ENCODE measurements at places on chromosomes 7 and 10.

DNA sequence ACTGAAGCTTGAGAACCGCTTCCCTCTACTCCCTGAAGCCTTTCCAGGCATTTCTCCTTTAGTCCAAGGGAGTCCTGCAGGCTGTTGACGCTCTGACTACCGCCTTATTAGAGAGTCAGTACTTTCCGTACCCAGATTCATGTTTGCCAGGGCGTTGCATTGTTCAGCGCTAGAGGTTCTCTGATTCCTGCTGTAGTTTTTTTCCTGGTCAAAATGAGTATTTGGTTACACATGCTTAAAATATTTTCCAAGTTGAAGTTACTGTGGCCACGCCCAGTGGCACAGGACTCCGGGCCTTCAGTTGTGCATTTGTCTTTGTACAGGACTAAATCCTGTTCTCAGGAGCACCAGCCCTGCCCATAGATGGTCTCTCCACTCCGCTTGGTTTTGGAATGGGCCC lies 7.9 kb downstream of the MTURN start:
- DNase-seq, result peak; percentile 22

DNA sequence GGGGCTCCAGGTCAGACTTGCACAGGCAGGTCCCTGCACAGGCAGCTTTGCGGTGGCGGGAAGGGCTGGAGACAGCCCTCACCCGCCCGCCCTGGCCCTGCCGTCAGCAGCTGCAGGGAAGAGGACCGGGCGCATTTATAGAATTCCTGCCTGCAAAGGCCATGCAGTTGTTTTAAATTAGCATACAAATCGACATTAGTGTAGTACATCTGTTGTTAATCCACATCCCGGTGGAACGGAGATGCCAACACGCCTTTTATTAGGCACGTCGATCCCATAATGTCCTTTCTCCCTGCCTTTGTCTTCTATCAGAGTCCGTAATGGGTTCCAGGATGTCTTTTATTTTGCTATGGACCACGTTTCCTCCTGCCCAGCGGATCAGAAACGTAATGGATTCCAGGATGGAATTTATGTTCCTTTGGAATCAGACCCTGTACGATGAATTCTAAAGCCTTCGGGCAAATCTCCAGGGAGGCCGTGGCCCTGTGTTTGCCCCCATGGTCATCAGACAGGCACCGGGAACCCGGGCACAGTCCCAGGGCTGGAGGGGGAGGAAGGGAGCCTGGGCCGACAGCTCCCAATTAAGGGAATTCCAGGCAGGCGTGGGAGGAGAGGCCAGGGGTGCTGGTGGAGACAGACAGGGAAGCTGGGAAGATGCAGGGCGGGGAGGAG lies 123.9 kb downstream of the COL26A1 start:
- DNase-seq, result no peak

GRCh38 chr10:83835945-83836745 lies 303.2 kb upstream of the GHITM start:
- DNase-seq, result no peak

- DNase-seq, result no peak
Observed at GRCh38 chr10:119518176-119518575, 24.3 kb downstream of the RGS10 start.

DNA sequence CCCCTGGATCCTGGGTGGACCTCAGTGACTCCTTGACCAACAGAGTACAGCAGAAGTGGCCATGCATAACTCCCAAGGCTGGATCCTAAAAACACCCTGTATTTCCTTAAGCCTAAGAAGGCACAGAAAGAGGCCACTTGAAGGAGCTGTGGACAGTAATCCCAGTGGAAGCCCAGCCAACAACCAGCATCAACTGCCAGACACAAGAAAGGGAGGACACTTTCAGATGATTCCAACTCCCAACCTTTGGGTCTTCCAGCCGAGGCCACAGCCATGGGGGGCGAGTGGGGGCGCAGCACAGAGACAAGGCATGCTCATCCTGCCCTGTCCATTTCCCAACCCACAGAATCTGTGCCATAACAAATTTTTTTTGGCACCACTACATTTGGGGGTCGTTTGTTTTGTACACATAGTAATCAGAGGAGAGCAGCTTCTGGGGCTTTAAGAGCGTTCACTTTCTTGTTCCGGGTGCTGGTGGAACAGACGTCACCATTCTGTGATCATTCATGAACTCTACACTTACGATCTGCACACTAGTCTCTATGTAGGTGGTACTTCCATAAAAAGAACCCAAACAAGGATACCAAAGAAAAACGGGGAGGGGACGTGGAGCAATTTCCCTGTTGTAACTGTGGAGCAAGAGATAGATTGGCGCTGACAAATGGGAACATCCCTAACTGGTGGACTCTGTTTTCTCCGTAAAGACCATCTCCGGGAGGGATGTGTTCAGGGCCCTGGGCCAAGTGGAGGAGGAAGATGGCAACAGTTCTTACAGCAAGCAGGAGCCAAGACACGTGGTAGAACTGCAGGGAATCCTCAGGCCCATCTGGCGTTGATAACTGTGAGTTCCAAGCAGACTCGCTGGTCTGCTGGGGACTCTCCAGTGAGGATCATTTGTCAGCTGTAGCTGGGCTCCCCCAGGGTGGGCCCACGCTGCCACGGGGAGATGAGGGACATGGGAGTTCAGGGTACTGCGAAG lies 6.0 kb upstream of the SLC29A3 start:
- DNase-seq, result peak; percentile 10

- DNase-seq, result no peak
Observed at GRCh38 chr7:133272336-133272735, 19.5 kb downstream of the EXOC4 start.

GRCh38 chr7:131943646-131944045 lies 387.2 kb upstream of the PODXL start:
- no peak for DNase-seq

DNA sequence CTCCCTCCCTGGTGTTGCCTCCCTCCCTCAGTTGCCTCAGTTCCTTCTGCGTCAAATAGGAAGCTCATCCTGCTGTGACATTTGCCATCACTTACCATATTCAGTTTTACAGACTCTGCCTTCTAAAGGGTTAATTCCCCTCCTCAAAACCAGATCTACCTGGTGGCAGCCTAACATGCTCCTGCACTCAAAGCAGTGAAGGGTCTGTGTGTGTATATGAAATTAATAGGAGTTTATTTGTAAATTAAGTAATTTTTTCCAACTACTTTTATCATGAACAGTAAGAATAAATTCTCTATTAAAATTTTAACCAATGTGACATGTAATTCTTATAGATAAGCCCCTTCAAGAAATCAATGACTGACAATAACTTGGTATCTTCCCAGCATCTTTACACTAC lies 158.6 kb upstream of the INSYN2A start:
- no peak for DNase-seq

DNA sequence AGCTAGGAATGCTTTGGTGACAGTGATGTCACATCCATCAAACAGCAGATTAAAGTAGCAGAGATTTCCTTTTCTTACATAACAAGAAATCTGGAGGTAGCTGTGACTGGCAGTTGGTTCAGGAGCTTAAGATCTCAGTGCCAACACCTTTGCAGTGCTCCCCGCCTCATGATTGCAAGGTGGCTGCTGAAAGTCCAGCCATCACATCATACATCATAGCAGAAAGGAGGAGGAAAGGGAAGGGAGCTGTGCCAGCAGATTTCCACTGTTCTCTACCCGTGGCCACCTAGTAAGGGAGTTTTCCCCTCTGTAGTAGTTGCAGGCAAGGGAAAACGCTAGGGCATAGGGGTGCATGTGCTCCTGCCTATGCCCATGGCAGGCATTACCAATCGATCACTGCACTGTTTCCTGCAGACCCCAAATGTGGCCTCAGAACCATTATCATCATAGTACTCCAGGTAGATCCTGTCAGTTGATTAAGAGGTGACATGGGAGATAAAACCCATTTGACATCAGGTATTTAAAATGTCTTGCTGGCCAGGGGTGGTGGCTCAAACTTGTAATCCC lies 57.9 kb upstream of the GTF2IRD1 start:
- DNase-seq, result no peak

GRCh38 chr7:128053023-128053422 lies 21.8 kb upstream of the LRRC4 start:
- peak; percentile 94 for DNase-seq

GRCh38 chr7:29109899-29110298 lies 36.4 kb downstream of the CPVL start:
- no peak for DNase-seq

DNA sequence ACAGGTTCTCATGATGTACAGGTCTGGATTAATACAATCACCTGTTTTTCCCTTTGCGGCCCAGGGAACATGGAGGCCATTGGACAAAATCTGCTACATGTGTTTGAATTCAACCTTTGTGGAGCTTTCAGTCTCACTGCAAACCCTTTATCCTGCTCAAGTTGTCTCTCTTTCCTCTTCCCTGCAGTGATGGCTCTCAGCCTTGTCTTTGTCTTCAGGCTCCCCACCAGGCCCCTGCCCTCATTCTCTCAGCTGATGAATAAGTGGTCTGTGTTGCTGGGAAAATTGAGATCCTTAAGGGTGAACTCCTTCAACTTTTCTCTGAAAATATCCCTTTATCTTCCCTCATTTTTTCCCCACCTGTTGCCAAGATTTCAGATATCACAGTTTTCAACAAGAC lies 791.2 kb downstream of the GRID1 start:
- DNase-seq, result no peak

GRCh38 chr10:119818889-119819270 lies 53.8 kb downstream of the MCMBP start:
- DNase-seq, result no peak

GRCh38 chr10:71494980-71495381 lies 98.3 kb downstream of the CDH23 start:
- no peak for DNase-seq

DNA sequence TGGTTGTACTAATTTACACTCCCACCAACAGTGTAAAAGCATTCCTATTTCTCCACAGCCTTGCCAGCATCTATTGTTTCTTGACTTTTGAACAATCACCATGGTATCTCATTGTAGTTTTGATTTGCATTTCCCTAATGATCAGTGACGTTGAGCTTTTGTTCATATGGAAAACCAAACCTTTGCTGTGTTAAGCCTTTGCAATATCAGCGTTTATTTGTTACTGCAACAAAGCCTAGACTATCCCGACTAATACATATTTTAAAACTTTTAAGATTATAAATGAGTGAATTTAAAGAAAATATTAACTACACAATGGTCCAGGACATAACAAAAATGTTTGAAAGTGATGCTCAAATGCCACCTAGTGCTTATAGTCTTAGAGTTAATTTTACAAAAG lies 26.6 kb downstream of the TRIL start:
- no peak for DNase-seq

DNA sequence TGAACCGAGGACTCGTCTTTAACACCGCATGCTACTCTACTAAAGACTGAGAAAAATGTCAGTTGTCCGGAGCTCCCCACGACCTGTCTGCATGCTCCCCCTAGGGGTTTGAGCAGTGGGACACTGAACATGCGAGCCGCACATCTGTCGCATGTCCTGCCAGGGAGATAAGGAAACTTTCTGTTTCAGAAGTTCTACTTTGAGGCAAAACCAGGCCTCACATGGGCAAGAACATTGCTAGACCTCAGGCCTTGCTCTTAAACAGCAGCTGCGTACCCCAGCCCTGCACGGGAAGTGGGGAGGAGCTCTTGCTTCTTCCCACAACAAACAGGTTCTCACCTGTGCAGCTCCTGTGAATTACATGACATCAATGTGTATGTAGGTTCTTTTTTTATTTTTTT lies 30.3 kb upstream of the HERPUD2 start:
- no peak for DNase-seq

- DNase-seq, result no peak
Observed at GRCh38 chr10:13338390-13339110, 9.5 kb downstream of the SEPHS1 start.

GRCh38 chr10:117462816-117463544 lies 79.6 kb upstream of the EMX2 start:
- no peak for DNase-seq

- no peak for DNase-seq
Observed at GRCh38 chr10:84292502-84292901, 35.9 kb upstream of the CCSER2 start.

- DNase-seq, result no peak
Observed at GRCh38 chr7:48118041-48118440, 29.0 kb downstream of the UPP1 start.

DNA sequence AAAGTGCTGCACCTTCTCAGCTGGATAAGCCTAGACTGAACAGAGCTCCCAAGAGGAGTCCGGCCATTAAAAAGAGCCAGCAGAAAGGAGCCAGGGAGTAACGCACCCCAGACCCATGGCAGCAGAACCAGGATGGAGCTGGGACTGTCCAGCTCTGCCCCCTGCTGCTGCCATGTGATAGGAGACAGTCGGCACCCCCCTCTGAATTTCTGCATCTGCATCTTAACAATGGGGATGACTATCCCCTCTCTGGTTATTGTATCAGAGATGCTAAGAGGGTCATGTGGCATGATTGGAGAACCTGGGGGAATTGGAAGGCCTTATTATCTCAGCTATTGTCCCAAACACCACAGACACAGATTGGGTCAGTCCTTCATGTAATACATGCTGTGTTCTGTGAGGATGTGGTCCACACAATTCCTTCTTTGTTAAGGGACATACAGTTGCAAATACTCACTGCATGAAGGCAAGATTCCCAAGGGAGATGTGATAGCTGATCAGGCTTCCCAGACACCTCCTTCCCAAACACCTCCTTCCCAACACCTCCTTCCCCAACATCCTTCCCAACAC lies 29.3 kb downstream of the PLEKHS1 start:
- no peak for DNase-seq

GRCh38 chr10:37289833-37290464 lies 164.6 kb downstream of the ANKRD30A start:
- DNase-seq, result no peak

DNA sequence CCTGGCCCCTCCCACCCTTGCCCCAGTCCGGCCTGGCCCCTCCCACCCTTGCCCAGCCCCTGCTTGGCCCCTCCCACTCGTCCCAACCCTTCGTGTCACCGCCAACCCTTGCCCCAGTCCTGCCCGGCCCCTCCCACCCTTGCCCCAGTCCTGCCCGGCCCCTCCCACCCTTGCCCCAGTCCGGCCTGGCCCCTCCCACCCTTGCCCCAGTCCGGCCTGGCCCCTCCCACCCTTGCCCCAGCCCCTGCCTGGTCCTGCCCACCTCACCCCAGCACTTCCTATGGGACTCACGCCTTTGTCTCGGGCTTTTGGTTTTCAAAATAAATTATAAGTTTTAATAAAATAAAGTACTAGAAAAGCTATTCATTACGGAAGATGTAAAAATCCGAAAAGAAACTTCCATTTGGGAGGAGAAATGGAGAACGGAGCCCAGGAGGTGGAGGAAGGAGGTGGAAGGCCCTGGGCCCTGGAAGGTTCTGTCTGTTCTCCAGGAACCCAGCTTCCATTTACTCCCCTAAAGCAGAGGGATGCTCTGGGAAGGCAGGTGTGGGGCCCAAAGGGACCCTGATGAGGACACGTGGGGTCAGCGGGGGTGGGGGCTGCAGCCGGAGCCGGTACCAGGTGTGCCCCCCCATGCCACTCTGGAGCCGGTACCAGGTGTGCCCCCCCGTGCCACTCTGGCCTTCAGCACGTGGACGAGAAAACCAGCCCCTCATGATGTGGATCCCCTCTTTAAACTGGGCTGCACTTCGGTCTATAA lies 52.2 kb downstream of the PWWP2B start:
- no peak for DNase-seq

GRCh38 chr10:36675458-36675880 lies 449.9 kb upstream of the ANKRD30A start:
- no peak for DNase-seq
